ENCODE measurements at places on chromosomes 1 and 21.

GRCh38 chr1:29381426-29381825, 145.1 kb downstream of the PTPRU start:
- no peak for DNase-seq

DNA sequence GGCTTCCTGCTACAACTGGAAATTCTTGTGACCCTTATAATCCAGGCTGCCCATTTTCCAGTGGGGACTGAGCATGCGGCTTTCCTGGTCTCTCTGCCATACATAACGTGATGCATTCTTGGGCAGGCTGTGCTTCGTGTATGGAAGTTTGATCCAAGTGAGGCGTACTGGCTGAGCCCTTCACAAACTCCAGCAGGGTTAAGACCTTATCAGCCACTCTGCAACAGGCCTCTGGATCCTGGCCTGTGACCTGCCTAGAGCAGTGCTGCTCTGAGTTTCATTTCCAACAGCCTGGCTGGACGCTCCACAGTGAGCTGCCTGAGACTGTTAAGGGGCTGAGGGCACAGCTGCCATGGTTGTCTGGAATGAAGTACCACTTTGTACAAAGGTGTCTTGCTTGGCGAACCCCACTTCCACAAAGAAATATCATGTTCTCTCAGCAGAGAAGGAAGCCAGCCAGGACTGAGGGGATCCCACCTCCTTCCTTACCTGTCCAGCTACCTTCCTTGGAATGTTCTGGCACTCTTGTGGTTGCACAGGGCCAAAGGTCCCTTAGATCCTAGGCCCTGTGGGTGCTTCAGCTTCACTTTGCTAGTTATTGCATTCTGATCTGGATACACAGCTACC, 28.5 kb upstream of the XPR1 start:
- DNase-seq = no peak

DNA sequence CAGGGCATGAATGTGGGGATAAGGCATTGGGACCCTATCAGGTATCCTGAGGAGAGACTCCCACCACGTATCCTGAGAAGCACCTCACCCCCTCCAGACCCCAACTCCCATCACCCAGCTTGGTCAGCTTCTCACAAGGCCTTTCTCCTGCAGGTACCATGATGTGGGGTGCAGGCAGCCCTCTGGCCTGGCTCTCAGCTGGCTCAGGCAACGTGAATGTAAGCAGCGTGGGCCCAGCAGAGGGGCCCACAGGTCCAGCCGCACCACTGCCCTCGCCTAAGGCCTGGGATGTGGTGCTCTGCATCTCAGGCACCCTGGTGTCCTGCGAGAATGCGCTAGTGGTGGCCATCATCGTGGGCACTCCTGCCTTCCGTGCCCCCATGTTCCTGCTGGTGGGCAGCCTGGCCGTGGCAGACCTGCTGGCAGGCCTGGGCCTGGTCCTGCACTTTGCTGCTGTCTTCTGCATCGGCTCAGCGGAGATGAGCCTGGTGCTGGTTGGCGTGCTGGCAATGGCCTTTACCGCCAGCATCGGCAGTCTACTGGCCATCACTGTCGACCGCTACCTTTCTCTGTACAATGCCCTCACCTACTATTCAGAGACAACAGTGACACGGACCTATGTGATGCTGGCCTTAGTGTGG, 1.3 kb downstream of the GPR3 start:
- DNase-seq = no peak

GRCh38 chr1:169137357-169137756, 30.9 kb downstream of the ATP1B1 start:
- no peak for DNase-seq

DNA sequence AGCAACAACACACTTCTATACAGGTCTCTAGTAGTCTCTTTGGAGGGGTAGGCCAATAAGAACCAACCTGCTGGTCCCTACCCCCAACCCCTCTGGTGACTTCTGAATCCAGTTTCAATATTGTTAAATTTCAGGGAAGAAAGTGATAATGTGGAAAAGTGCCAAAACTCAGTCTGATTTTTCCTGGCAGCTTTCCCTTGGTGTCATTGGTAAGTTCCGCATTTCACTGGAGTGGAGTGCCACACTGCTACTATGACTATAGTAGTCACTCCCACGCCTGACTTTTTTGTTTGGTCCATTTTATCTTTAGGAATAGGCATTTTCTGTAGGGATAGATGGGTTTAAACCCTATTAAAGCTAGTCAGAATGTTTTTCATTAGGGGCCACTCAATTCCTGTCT, 5.7 kb upstream of the ARID1A start:
- DNase-seq = no peak

GRCh38 chr1:150895618-150896017, 8.7 kb downstream of the CTXND2 start:
- no peak for DNase-seq

DNA sequence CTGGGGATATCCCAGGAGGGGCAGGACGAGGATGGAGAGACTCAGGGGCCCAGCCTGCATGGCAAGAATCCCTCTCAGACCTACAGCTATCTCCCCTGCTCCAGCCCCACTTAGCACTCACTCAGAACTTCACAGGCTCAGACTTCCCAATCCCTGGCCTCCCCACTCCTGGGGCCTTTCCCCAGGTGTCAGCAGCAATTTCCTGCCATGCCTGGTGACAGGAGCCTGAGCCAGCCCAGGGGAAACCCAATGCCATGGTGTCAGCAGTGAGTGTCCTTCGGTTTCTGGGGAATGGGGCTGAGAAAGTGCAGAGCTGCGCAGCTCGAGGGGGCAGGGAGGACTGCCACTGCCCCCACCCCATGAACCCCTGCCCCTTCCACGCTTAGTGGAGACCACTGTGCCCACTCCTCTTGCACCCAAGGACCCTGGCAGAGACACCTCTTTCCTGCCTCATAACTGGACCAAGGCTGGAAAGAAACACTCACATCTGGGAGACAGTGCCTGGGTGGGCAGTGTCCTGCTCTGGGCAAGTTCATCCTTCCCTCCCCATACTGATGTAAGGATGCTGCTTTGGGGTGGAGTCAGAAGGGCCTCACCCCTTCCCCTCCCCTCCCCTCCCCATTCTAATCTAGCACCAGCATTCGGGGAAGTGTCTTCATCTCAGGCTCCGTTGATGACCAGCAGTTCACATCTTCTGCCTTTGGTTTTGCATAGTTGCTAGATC, 17.1 kb upstream of the UBL4B start:
- DNase-seq = no peak

DNA sequence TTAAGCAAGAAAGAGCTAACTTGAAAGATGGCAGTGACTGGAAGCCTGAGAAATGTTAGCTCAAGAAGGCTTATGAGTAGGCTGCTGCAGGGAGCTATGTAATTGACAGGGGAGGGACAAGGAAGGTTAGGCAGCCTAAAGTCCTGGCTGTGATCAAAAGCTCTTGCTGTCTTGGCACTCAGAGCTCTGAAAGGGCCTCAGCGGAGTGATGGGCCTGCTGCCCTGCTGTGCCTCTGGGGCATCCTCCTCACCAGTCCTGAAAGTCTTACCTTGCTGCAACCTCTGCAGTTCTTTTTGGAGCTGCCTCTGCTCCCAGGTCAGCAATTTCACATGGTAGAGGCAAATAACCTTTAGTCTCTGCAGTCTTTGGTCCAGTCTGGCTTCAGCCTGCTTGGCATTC, 1.8 kb downstream of the CCDC190 start:
- DNase-seq = no peak

GRCh38 chr1:30197639-30198450, 525.5 kb downstream of the MATN1 start:
- no peak for DNase-seq

All from natural killer cell (primary cell).